ENCODE measurements at places on chromosomes 6 and 20.

DNA sequence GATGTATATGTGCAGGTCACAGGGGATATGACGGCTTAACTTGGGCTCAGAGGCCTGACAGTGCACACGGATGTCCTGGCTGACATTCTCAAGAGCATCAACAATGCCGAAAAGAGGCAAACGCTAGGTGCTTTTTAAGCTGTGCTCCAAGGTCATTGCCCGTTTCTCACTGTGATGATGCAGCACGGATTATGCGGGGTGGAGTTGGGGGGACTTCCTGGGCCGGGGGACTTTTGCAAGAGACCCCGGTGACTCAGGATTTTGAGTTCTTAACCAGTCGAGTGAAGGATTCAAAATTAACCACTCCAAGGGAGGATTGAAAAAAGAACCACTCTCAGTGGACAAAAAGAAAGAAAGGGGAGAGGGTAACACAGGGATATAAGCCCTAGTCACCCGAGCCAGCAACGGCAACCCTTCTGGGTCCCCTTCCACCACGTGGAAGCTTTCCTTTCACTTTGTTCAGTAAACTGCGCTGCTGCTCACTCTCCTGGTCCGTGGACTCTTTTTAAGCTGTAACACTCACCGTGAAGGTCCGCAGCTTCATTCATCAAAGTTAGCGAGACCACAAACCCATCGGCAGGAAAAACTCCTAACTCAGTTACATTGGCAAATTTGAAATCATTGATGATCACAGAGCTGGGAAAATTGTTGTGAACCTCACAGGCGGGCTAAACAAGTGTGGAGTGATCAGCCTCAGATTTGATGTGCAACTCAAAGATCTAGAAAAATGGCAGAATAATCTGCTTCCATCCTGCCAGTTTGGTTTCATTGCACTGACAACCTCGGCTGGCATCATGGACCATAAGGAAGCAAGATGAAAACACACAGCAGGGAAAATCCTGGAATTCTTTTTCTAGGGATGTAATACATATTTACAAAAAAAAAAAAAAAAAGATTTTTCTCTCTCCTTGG, 199.3 kb downstream of the ARID1B start:
- DNase-seq, result no peak

GRCh38 chr6:143621159-143621873, 56.4 kb upstream of the PHACTR2 start:
- DNase-seq, result no peak

DNA sequence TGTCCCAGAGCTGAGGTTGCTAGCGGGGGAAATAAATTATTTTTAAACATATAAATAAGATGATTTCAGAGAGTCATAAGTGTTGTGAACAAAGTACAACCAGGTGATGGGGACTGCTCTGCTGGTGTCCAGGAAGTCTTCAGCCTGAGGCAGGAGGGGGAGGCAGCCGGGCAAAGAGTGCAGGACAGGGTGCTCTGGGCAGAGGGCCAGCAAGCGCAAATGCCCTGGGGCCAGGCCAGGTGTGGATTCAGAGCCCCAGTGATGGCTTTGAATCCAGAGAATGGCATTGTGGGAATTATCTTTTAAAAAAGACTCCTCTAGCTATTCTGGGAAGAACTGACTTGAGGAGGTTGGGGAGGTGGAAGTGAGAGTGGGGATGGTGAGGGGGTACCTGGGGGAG, 1.6 kb downstream of the CLPSL1 start:
- DNase-seq, result no peak

DNA sequence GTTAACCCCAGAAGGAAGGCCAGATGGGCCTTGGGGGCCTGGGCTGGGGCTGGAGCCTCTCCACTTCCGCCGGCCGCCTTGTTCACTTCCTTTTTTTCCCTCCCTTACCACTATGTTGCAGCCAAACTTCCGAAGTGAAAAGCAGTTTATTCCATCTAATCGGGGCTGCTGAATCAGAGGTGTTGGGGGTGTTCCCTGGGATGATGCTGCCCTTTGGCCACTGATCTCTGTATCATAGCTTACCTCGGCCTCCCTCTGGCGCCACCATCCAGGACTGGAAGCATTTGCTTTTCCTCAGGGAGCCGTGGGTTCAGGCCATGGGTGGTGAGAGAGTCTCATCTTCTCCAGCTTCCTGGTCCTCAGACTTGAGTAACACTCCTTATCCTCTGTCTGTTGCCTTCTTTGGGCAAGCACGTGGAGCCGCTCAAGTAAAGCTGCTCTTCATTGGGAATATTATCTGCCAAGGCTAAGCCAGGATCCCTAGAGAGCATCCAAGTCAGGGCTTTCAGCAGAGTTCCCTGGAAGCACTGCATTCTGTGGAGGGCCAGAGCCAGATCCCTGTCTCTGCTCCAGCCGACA, 39.6 kb downstream of the SLX4IP start:
- no peak for DNase-seq

- DNase-seq, result no peak
Observed at GRCh38 chr6:23659125-23659524, 466.9 kb upstream of the NRSN1 start.

- peak; percentile 33 for DNase-seq
Observed at GRCh38 chr20:1509237-1509636, 18.0 kb upstream of the SIRPB2 start.

DNA sequence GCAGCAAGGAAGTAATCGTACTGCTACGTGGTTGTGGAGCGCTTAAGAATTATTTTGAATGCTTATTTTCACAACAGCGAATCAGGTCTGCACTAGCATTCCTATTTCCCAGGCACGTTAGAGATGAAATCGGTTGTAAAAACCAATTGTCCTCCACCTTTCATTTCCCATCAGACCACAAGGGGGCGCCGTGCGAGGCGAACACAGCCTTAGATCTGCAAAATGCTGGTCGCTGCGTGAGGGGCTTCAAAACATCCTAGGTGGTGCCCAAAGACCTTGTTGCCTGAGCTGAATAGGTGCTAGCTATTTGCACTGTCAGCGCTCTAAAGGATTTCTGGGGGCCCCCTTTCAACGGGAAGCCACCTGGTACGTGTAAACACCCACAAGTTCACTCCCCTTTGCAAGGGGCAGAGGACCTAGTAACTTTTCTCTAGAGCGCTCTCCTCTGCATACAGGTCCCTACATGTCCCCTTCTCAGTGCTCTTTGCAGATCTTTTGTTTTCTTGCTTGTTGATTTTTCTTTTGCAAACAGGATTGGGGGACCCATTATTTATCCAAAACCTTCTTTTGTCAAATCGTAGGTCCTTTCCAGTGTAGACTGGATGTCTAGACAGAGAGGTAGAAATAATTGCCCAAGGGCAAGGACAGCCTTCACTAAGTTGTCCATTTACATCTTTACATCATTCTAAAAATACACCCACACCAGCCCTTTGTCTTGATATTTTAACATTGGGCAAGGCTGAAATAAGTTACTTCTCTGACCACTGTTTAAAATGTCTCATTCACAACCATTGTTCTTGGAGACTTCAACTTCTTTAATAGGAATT, 59.8 kb downstream of the NEDD9 start:
- peak; percentile 89 for DNase-seq

DNA sequence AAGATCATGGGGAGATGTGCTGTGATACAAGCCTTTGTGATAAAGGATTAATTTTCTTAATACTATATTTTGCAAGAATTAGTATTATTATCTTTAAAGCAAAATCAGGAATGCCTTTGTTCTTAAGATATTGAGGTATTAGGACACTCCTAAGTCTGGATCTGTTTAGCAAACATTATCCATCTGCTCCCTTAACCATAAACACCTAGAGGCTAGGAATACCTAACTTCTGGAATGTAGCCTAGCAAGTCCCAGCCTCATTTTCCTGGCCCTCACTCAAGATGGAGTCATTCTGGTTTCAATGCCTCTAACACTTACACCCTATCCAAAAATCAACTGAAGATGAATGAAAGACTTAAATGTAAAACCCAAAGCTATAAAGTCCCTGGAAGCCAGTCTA, 106.3 kb upstream of the GJE1 start:
- no peak for DNase-seq

DNA sequence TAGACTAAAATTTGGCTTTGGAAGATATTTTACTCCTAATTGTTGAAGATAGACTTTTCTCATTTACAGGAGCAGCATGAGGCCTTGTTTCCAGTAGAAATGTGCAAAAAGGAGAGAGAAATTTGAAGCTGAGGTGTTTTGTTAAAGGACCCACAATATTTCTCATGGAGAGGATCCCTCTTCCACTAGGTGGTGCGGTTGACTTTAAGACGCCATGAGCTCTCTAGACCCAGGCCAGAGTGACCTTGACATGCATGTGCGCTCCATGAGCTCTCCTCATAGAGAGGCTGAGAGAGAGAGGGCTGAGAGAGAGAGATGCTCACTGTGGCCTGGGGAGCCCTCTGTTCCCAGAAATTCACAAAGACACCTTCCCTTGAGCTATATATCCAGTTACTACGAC, 861.2 kb upstream of the EYS start:
- DNase-seq, result no peak

- DNase-seq, result no peak
Observed at GRCh38 chr6:33815854-33816253, 12.1 kb upstream of the MLN start.

DNA sequence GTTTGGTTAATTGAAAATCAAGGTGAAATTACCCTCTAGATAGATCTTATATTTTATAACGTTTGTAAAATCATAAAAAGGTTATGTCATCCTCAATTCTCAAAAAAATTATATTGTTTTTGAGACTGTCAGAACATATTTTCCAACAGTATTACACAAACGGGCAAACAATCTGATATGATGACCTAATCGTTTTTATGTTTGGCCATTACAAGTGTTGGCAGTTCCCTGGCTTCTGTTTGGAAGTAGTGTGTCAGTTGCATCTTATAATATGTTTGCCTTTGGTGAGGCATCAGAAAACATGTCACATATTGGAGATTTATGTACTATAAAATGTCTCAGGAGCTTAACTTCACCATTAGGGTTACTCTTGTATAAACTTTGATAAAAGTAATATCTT, 308.1 kb upstream of the EPHA7 start:
- DNase-seq, result no peak

- DNase-seq, result no peak
Observed at GRCh38 chr6:154249499-154250298, 106.9 kb downstream of the IPCEF1 start.

Data from activated T-cell treated with anti-CD3 and anti-CD28 coated beads, Interleukin-2, amount 50 U/mL, for 48 hours (primary cell).